T1000 (cell line): ENCODE measurements at places on chromosomes 6 and 20.

DNA sequence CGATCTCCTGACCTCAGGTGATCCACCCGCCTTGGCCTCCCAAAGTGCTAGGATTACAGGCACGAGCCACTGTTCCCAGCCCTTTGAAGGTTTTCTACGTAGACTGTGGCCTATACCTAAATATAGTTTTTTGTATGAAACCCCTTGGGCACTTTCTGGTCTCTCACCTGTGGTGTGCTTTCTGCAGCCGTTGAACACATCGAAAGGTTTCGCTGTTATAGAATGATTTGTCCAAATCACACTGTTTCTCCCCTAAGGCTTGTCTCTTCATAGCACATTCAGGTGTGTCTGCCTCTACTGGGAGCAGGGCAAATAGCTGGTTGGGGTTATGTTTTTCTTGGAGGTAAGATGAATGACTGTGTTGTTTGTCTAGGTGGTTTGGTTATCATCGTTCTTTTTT is 597.9 kb downstream of the RNF144B start:
- no peak for DNase-seq

GRCh38 chr6:16440636-16441212 is 202.3 kb downstream of the GMPR start:
- no peak for DNase-seq

DNA sequence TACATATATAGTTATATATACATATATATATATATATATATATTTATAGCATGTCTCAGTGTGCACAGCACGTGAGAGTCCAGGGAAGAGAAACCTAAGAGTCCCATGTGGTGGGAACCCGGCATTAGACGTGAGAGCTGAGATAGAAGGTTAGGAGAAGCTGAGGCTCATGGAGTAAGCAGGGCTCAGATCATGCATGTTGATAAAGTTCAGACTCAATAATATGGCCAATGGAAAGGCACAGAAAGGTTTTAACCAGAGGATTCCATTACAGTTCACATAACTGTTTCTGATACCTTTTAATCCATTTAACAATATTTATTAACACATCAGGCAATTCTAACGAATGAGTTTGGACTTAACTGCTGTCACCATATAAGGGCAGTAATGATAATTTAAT is 143.4 kb downstream of the MYB start:
- DNase-seq = no peak

DNA sequence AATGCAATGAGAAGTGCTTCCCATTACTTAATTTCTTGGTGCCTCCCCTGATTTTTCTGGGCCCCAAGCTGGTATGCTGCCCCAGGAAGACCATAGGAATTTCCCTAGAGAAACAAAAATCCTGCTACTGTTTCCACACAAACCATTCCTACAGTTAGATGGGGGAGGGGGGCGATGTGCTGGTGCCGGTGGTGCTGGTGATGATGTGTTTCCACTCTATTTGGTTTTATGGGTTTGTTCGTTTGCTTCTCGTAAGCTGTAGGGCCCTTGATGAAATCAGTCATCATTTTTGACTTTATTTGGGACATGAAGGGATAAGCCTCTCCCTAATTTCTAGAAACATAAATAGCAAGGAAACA is 105.1 kb downstream of the MKKS start:
- no peak for DNase-seq

- no peak for DNase-seq
These were observed 389.2 kb downstream of the CD83 start for GRCh38 chr6:14506656-14507246.

DNA sequence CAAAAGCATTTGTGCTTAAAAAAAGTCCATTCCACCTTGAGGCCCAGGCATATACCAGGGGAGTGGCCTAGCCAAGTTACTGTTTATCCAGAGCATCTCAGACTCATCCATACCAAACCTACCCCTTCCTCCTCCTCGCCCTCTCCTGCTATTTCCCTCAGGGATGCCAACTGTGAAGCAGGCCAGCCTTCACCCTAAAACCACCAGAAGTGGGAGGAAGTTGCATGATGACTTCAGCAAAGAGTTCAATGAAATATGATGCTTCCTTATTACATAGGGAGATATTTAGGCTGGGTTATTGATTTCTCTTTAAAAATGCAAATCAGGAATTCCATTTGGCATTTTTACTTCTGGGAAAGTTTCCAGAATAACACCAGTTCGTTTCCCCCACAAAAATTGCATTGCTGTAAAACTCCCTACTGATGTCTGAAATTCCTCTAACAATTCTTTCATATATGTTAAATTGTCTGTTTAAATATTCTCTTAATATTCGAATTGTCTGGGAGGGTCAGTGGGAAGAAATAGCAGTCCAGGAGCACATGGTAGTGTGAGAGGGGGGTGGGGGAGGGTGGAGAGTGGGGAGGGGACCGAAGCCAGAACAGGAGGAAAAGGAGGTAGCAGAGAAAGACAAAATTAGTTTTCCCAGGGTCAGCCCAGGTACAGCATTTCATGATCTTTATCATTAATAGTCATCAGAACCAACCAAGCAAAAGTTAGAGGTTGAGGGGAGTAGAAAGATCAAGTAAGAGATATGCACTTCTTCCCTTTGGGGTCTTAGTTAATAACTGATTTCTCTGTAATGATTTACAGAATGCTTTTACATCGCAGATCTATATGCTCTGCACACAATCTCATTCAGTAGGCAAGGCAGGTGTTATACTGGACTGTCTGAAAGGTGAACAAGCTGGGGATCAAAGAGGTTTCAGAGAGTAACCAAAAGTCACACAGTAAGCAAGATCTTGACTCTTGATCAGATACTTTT is 1.7 kb upstream of the TCP11 start:
- no peak for DNase-seq

- DNase-seq = no peak
These were observed 531.9 kb upstream of the MAN1A1 start for GRCh38 chr6:119881416-119881815.

DNA sequence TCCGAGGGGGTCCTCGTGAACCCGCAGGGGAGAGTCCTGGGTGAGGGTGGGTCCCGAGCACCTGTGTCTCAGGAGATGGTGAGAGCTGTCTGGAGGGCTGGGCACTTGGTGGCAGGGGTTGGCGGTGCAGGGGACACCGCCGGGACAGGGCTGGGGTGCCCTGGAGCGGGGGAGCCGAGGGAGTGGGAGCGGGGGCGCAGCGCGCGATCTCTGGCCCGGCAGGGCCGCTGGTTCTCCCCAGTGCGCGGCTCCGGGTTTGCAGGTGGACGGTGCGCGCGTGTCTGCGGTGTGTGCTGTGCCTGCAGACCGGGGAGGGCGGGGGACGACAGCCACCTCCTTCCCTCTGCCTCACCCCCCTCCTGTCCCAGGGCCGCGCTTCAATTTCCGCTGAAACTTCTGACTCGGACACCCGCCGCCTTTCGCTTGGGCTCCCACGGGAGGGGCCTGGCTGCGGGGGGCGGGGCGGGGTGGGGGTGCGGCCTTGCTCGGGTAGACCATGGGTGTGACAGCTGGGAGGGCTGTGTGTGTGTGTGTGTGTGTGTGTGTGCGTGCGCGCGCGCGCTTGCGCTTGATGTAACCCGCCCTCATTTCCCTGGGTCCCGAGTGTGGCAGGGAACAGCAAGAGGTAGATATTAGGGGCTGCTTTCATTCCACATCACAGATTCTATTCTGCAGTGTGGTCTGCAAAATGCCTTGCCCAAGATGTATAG is 1.2 kb downstream of the TRIB3 start:
- no peak for DNase-seq

DNA sequence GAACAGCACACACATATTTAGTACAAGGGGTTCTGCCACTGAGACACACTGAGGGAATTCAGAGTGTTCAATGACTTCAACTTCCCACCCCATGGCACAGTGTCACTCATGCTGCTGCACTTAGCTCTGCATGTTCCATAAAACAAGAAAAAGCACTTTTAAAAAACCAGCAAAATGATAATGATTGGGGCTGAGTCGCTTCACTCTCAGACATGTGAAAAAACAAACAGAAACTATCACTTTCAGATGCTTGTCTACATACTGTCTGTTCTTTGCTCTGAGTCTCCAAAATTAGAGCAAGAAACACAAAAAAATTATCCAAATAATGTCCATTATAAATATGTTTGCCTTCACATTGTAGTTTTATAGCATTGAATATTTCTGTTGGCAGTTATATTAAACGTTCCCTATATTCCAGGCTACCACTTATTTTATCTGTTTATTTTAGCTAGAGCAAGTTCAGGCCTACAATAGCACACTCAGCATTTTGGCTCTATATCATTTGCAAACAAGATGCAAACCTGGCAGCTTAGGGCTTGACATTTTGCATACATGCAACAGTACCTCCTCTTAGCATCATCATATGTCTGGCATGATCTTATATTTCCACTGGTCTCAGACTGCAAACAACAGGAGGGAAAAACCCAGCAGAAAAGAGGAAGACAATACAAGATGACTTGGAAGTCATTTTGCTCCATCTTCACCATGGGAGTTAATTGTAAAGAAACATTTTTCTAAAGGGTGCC is 398.8 kb downstream of the HACE1 start:
- DNase-seq = no peak

GRCh38 chr6:136365776-136366354 is 76.2 kb upstream of the BCLAF1 start:
- no peak for DNase-seq

GRCh38 chr6:127147534-127147933 is 29.1 kb downstream of the RSPO3 start:
- no peak for DNase-seq

DNA sequence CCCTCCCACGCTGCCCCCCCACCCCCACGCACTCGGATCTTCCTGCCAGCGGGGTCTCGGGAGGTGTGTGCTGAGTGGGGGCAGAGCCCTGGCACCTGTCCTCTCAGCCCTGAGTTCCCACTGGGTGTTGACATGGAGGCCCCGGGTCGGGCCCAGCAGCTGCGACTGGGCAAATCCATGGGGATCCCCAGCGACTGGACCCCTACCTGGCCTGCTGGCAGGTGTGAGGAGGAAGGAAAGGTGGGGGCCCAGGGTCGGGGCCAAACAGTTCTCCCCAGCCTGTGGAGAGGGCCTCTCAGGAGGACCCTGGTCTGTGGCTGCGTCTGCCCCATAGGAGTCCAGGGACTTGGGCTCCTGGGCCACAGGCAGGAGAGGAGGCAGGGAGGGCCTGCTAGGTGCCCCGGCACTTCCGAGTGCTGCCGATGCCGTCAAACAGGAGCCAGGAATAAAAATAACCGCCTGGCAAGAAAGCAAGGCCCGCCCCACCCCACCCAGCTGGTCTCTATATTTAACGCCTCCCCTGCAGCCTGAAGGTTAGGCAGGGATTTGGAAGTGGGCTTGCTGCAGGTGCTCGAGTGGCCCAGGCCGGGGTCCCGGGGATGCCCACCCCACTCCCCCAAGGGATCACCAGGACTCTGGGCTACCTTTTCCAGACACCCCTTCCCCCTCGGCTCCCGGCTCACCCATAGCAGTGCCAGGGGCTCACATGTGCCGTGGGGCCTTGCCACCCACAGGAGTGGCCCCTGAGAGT is 1.4 kb upstream of the EEF1A2 start:
- DNase-seq = no peak

DNA sequence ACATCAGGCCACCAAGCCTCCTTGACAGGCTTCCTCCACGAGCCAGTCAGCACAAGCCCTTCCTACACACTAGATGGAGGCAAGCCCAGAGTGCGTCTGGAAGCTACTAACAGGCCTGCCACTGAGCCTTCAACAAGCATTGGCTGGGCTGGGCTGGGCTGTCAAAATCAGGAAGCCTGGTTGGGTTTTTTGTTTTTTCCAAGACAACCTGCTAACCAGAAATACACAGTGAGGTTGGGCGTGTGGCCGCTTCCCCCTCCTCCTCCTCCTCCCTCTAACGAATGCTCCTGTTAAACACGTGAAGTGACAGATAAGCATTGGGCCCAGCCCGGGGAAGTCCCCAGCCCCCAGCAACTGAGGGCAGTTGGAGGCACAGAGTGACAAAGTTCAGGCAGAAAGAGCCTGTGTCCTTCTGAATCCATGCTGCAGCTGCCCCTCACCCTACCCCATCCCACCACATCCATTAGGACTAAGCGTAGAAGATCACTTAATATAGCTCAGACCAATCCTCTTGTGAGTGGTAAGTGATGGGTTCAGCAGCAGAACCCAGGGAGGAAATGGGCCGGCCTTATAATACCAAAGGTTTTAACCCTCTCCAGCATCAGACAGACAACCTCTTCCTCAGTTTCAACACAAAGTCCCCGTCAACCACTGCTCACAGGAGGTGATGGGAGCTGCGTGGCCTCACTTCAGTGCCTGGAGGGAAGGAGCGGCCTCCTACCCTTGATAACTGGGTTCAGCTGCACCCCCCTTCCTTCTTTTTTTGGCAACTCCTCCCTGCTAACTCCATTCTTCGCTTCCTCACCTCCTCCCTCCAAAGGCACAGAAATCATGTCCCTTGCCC is 1.1 kb downstream of the NFATC2 start:
- no peak for DNase-seq

DNA sequence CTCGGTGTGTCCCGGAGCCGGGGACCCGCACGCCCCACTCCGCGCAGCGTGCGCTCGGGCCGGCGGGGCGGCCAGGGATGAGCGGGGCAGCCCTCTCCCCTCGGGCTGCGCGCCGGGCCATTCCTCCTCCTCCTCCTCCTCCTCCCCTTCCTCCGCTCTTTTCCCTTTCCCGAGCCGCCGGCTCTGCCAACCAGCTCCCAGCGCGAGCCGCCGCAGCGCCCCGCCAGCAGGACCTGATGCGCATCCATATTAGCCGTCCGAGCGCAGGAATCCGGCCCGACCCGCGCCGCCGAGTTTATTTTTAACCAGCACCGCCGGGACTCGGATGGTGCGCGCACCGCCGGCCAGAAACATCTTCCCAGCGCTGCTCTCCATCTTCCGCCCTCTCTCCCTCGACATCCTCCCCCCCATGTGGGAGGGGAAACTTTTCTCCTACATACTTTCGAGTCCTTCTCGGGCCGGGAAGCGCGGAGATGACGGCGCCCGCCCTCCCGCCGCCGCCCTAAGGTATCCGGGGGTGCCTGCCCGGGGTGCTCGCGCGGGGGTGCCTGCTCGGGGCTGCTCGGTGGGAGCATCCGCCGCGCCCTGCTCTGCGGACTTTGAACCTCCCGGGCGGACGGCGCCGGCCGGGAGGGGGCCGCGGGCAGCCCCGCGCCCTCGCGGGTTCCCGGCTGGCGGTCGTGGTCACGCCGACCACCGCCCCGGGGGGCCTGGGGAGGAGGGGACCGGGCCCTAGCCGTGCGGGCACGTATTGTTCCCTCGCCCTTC is 619 bp downstream of the RREB1 start:
- peak; percentile 35 for DNase-seq

GRCh38 chr6:27687154-27688013 is 214.5 kb upstream of the ZNF184 start:
- DNase-seq = peak; percentile 74

DNA sequence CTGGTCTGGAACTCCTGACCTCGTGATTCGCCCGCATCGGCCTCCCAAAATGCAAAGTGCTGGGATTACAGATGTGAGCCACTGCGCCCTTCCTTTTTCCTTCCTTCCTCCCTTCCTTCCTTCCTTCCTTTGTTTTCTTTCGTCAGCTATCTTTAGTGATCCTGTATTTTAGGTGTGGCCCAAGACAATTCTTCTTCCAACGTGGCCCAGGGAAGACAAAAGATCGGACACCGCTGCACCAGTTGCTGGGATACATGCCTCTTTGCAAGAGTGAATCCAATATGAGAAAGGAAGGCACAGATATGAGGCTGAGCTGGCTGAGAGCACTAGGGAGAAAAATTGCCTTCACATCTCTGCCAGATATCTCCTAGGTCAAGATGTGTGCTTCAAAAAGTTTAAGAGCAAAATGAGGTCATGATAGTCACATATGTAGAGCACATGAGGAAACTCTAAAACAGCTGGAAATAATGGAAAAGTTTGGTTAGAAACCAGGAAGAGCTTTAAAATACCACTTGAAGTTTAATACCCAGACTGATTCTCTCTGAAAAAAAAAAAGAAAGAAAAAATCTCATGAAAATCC is 41.8 kb downstream of the OR2B2 start:
- no peak for DNase-seq
